ENCODE measurements at places on chromosomes 6 and 20.
A peak's percentile ranks its signal among the peaks of the same experiment; 100 is the strongest.

- DNase-seq, result no peak
Measured at GRCh38 chr6:37126961-37127616, 42.9 kb upstream of the PIM1 start.

DNA sequence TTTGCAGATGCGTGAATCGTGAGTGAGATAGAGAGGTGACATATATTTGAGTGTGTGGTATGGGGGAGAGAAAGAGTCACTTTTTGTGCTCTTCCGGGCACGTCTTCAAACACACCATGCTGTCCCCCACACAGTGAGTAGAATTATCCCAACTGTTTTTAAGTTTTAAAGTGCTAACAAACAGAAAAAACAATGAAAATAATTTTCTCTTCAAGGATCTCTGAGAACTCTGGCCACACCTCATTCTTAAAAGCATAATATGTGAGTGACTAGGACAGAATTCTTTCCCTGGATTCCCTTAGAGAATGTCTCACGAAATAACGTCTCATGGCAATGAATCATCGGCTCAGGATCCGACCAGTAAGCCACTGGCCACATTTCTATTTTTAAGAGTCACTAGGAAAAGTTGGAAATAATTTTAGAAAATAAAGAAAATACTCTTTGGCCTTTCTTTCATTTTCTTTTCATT is 235.7 kb upstream of the ZNF217 start:
- no peak for DNase-seq

DNA sequence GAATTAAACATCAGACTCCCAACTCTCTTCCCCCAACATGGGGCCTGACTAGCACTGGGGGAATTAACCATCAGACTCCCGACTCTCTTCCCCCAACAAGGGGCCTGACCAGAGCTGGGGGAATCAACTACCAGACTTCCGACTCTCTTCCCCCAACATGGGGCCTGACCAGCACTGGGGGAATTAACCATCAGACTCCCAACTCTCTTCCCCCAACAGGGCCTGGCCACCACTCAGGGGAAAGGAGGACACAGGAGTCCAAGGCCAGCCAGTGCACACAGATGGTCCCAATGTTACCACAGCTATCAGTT is 13.1 kb downstream of the CST7 start:
- no peak for DNase-seq

DNA sequence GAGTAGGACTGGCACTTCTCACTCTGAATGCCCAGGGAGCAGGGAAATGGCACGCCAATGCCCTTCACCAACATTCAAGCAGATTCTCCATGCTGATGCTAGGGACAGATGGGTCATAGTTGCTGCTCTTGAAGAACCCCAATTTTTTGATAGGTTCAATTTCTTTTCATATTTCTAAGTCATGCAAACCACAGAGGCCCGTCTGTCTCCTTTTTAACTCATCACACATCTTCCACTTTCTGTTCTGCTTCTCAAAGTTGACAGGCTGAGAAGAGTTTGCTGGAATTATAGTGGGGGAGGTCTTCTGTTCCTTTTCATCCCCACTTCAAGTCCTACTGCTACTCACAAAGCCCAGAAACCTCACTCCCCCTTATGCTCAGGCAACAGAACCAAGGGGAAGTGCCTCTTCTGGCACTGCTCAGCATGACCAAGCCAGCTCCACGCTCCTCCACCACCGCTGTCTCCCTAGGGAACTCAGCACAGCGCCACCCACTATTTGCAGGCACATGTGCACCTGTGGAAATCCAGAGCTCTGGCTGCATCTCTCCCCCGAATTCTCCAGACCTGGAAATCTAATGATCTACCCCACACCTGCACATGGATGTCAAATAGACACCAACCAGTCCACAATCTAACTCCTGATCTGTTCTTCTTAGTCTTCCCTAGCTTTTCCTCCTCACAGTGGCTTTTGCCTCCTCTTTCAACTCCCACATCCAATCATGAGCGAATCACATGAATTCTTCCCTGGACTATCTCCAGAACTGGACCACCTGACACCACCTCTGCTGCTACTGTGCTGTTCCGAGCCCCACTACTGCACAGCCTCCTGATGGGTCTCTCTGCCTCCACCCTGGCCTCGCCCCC is 10.7 kb downstream of the ZBTB24 start:
- no peak for DNase-seq

GRCh38 chr6:43428112-43428570 is 800 bp downstream of the ABCC10 start:
- no peak for DNase-seq

GRCh38 chr6:31547727-31548543 is 527 bp downstream of the NFKBIL1 start:
- DNase-seq, result no peak

DNA sequence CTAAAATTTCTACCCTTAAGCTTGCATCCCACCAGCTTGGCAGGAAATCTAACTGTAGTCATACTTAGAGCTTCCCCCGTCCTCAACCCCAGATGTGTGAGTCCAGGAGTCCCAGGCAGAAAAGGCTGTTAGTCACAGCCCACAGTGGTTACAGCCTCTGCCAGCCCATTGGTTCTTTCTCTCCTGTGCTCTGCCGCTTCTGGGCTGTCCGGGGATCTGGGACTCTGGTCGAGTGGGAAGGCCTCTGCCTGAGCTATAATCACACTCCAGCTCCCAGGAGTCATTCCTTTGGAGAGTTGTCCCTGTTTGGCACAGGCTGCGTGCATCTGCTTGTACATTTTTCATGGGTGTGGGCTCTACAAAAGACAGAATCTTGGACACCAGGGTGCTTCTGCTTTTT is 45.6 kb upstream of the FYN start:
- no peak for DNase-seq

DNA sequence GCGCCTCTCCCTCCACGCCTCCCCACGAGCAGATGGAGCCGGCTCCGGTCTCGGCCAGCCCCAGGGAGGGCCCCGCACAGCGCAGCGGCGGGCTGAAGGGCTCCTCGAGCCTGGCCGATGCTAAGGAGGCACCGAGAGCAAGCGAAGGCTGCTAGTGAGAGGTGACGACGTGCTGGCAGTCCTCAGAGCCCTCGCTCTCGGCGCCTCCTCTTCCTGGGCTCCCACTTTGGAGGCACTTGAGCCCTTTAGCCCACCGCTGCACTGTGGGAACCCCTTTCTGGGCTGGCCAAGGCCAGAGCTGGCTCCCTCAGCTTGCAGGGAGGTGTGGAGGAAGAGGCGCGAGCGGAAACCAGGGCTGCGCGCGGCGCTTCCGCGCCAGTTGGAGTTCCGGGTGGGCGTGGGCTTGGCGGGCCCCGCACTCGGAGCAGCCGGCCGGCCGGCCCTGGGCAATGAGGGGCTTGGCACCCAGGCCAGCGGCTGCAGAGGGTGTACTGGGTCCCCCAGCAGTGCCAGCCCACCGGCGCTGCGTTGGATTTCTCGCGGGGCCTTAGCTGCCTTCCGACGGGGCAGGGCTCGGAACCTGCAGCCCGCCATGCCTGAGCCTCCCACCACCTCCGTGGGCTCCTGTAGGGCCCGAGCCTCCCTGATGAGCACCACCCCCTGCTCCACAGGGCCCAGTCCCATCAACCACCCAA is 2.5 kb upstream of the TMEM14C start:
- peak; percentile 22 for DNase-seq

GRCh38 chr6:75147512-75147911 is 58.3 kb downstream of the COL12A1 start:
- no peak for DNase-seq

- DNase-seq, result no peak
Measured at GRCh38 chr6:80886475-80886874, 780.0 kb downstream of the BCKDHB start.

- no peak for DNase-seq
Measured at GRCh38 chr20:56439771-56440291, 27.8 kb downstream of the CASS4 start.

DNA sequence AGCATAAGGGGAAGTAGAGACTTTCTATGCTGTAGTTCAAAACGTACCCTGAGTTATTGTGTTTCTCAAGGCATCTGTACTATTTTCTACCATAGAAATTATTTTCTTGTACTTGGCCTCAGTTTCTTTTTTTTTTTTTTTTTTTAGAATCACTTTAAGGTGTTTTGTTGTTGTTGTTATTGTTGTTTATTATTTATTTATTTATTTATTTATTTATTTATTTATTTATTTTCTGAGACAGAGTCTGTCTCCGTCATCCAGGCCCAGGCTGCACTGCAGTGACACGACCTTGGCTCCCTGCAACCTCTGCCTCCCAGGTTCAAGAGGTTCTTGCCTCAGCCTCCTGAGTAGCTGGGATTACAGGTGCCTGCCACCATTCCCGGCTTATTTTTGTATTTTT is 179.1 kb downstream of the GRIK2 start:
- no peak for DNase-seq

DNA sequence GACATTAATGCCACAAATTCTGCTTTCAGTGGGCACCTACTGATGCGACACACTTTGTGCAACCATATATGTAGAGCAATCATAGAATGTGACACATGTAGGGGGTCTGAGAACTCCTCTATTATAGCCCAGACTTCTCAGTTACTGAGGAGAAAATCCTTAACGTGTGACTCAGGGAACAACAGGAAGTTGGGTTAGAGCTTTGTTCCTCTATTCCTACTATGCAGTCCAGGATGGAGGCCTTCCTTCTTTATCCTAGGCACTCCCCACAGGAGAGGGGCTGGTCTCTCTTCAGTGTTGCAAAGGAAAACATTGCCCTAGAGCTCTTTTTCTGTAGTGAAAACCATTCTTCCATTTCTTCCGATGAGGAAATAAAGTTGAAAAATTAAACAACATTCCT is 39.6 kb upstream of the RCAN2 start:
- DNase-seq, result no peak

DNA sequence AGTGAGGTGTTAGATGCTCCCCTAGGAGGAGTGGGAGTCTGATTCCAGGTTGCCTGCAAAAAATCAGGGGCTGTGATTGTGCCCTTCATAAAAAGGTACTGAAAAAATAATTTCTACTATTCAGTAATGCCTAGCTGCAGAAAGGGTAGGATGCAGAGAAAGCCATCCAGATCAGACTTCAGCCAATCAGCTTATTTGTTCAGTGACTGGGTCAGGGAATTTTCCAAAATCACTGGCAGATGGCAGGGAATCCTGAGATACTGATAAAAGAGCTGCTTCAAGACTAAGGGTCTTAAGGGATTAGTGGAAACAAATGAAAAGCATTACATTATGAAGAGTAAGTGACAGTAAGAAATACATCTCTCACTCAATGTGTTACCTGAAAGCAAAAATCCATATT is 42.8 kb upstream of the MTRF1L start:
- DNase-seq, result no peak

- DNase-seq, result no peak
Measured at GRCh38 chr6:4459032-4459431, 317.2 kb upstream of the CDYL start.

GRCh38 chr6:32187009-32187709 is 2.8 kb downstream of the PBX2 start:
- DNase-seq, result no peak

DNA sequence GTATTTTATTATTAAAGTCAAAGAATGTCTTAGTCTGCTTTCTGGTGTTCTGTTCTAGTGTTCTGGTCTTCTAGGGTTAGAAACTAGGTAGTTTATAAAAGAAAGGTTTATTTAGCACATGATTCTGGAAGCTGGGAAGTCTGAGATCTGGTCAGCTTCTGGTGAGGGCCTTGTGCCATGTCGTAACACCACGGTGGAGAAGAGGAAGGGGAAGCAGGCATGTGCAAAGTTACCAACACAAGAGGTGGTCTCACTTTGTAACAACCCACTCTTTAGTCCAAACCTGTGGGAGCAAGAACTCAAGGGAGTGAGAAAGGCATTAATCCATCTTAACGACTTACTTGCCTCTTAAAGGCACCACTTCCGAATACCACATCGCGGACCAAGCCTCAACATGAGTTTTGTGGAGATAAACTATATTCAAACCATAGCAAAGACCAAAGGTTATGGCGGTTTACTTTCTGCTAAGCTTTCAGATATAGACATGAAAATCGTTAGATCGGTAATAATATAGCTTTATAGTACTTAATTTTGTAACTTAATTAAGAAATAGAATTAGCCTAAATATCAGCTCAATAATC is 99.4 kb downstream of the NCOA3 start:
- no peak for DNase-seq

GRCh38 chr6:123879749-123880148 is 76.1 kb downstream of the NKAIN2 start:
- DNase-seq, result no peak

- DNase-seq, result no peak
Measured at GRCh38 chr6:20208687-20209378, 3.4 kb downstream of the MBOAT1 start.

DNA sequence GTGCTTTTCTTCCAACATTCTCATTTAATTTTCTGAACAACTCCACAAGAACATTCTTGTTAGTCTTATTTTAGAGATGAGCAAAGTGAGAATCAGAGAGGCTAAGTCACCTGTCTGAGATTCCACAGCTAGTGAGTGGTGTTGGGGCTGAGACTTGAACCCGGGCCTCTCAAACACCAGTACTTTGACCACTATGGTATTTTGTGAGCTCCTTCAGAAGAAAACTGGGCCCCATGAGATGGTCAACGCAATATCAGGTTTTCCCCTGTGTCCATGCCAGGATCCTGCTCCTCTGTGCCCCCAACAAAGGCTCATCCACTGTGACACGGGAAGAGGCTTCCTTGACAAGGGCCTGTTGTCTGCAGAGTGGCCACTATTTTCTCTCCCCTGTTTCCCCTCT is 51.9 kb downstream of the MAFB start:
- DNase-seq, result no peak

DNA sequence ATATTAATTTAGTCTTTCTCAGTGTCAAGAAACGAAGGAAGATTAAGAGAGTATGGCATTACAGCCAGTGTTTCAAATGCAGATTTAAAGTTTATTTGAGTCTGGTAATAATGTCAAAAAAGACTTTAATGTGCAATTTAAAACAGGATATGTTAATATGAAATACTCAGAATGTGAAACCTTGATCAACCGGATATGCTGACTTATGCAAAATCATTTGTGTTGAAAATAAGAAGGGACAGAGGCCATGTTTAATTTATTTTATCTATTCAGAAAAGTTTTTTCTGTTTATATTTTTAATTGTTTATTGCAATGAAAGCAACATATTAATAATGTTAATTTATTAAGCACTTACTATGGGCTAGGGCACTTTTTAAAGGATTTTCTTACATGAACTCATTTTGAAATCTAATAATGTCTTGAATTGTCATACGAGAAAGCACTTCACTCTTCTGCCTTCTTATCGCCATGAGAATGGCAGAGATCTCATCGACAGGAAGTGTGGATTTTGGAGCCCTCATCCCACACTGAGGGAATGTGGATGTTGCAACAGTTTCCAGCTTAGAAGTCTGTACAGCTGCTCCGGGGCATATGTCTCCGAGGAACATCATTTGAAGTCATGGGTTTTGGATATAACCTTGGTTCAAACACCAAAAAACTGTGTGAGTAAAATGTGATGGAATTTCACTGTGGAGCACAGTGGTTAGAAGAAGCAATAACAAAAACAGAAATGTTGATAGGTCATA is 1410.4 kb downstream of the EPHA7 start:
- DNase-seq, result no peak

GRCh38 chr6:149941583-149942460 is at the start of gene ULBP2:
Gene ULBP2 (plus strand): TSS chr6:149942014. CDS start chr6:149942073, 59 bp downstream.
- DNase-seq, result peak; percentile 79

- no peak for DNase-seq
Measured at GRCh38 chr6:73134588-73134987, 90.7 kb downstream of the KHDC1L start.
